Kidney epithelial cell (primary cell): ENCODE measurements at places on chromosomes 2 and 18.

DNA sequence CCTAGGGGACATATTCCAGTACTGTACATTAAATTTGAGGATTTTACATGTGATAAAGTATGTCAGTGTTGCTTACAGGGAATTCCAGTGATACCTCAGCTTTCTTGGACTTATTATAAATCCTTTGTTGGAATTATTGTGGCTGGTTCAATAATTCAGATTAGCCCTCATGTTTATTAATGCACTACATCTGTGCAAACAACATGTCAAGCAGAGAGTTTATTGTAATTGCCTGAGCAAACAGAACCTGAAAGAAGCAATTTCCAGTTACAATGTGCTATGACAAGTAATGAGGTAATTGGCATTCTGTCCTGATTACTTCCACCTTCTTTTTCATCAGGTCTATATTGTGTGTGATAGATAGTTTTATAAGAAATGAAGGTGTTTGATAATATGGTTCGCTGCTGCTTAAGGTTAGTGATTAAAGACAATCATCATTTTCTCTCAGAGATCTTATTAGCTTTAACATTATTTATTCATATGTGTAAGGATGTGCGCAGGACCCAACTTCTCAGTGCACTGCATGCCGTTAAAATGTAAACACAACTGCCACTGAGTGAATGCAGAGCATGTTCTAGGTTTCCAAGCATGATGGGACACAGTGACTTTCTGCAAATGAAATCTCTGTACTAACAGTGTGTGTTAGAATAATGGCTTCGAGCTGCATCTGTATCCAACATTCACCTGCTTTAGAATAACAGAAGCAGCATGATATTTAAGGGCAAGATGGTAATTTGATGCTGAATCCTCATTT, 973.7 kb upstream of the POU3F3 start:
- DNase-seq = no peak

GRCh38 chr18:77069931-77070330, 62.7 kb downstream of the MBP start:
- DNase-seq = no peak

DNA sequence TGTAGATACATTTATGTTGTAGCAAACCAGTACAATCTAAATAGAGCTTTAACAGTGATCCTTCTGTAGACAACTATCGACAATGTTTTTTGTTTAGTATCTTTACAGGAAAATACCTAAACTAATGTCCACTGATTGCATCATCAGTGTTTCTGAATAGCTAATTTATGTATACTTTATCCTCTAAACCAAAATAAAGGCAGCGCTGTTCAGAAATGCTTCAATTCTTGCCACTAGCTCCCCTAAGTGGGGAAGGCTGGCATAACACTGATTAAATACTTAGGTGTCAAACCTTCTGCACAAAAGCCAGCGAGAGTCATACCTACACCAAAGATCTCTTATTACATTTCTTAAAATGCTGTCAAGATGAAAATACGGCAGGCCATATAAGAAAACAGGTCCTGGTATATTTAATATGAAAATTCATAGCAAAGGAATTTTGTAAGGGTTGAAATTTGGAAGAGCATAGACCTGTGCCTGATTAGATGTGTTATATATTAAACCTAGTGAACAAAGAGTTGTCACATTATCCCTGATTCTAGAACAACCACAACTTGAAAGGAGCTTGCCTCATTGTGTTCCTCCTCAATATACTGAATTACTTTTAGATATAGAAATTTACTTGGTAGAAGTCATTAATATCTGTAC, 1693.4 kb upstream of the SLC39A10 start:
- DNase-seq = peak; percentile 1

- DNase-seq = no peak
Observed at GRCh38 chr2:121626777-121627524, 22.3 kb downstream of the CLASP1 start.

DNA sequence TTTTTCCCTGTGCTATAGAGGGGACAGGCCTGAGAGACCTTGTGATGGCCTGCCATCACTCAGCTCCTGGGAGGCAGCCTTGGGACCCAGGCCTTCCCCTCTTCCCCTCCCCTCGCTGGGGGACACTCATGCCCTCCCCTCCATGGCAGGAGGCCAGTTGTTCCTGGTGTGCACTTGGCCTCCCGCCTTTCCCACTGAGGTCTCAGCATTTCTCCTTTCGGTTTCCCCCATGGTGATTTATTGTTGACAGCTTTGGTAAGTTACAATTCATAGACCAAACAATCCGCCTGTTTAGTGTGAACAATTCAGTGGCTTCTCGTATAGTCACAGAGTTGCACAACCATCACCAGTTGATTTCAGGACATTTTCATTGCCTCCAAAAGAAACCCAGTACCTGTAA, 10.2 kb upstream of the CNDP1 start:
- DNase-seq = no peak

GRCh38 chr18:58779529-58779928, 85.1 kb upstream of the ZNF532 start:
- DNase-seq = no peak

DNA sequence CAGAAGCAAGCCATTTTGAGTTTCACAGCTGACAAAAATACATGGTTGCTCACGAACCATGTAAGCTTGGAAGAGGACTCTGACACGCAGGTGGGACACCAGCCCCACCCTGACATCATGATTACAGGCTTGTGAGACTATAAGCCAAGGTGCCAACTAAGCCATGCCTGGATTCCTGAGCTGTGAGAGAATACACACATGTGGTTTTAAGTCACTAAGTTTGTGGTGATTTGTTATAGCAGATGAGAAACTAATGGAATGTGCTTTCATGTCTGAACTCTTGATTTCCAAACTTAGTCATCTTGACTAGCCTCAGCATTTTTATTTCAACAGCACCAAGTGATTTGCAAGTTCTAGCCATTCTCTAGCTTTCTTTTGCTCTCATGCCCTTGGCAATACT, 676.1 kb upstream of the CELF4 start:
- peak; percentile 97 for DNase-seq

DNA sequence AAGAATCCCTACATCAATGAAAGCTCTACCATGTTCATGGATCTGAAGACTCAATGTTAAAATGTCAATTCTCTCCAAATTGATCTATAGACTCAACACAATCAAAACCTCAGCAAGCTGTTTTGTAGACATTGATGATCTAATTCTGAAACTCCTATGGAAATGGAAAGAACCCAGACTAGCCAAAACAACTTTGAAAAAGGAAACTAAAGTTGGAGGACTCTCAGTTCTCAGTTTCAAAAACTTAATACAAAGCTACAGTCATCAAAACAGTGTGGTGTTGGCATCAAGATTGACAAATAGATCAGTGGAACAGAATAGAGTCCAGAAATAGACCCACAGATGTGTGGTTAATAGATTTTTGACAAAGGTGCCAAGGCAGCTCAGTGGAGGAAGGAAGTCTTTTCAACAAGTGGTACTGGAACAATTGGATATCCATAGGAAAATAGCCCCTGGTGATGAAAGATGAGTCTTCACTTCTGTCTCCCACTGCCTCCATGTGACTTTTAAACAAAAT, 30.4 kb downstream of the LBH start:
- no peak for DNase-seq

DNA sequence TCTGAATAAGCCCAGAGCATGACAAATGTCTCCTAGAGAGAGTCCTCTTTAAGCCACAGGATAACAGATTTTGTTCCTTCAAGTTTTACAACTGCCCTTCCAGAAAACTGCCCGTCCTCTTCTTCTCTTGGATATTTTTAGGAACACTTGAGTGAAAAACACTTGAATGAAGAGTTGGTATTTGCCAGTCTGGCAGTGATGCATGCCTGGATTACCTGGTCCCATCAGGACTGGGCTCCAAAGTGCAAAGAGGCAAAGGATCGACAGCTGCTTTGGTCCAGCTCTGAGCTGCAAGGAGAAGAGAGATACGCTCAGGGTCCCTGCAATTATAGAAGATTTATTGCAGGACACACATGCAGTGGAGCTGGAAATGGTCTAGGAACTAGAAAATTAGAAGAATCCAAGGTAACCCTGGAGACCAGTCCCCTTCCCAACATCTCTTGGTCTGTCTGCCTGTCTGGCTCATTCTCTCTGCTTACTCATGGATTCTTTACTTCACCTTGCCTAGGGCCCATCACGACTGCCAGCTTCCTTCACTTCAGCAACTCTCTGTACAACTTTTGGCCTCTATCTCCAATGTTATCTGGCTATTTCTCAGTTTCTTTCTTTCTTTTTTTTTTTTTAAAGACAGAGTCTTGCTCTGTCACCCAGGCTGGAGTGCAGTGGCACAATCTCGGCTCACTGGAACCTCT, 112.1 kb upstream of the SIX2 start:
- no peak for DNase-seq

DNA sequence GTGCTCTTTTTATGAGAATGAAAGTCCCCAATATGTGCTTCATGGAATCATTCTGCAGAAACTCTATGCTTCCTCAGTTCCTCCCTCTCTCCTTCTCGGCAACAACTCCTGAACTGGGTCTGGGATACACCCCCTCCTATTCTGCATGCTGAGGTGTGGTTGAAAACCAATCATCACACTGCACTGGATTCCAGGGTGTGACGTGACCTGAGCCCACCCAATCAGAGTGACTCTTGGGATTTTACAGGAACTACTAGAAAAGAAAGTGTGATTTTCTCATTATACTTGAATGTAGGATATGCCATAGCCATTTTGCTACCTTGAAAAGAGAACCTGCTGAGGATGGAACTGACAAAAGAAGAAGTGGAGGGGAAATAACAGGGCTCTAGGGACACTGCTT, 36.3 kb downstream of the ACVR1 start:
- no peak for DNase-seq

DNA sequence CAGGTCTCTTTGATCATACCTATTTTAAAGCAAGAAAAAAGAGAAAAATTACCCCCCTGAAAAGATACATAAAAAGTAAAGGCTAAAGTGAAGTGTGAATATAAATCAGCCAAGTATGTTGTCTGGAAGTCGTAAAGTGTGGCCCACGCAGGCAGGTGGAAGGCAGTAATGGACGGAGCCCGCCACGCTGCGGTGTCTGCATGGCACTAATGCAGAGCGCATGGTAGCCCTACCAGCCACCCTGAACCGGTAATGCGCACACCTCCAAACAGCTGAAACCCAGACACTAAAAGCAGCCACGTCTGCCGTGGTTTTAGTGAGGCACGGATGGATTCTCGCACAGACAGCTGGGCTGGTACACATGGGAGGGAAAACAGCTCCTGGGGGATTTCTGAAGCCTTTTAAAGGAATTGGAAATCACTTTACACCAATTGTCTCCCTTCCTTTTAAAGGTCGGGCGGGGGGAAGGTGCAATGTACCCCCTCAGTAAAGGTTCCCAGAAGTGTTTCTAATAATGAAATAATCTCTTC, 615.2 kb downstream of the CNTNAP5 start:
- DNase-seq = no peak
